CD4-positive, alpha-beta T cell treated with Interleukin-4 for 4 hours (primary cell): ENCODE measurements at places on chromosomes 3 and 15.

GRCh38 chr3:121598564-121598963, 5.4 kb downstream of the FBXO40 start:
- DNase-seq: no peak

GRCh38 chr15:95857758-95858157, 472.7 kb upstream of the NR2F2 start:
- DNase-seq: no peak

DNA sequence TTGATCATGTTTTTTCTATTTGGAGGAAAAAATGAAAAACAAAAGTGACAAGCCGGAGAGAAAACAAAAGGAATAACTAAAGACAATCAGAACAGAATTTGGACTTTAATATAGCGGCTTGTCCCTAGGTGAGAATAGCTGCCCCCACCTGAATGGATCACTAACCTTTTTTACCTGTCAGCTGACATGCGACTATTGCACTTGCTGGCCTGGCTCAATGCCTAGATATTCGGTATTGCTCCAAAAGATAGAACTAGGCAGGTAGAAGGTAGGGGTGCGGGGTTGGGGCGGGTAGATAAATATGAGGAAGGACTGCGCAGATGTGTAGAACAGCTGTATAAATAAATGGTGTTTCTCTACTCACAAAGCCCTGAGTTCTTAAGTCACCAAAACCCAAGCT, 650 bp upstream of the MORC1 start:
- DNase-seq: no peak

GRCh38 chr15:100234158-100235029, 107.4 kb downstream of the ADAMTS17 start:
- DNase-seq: no peak

DNA sequence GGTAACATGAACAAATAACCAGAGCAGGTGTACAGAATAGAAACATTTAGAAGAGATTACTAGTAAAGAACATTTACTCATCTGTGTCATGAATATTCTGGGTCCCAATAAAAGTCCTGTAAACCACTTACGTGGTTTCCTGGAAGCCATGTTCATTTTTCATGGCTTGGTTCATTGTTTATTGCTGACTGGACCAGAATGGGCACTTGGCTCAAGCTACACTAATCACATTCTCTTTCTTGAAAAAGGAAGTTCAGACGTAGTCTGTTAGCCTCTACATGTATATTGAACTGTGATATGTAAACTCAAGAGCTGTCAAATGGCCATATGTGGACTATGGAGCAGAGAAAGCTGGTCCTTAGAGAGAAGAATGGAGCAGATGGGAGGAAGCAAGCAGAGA, 138.3 kb upstream of the FAM3D start:
- DNase-seq: no peak

DNA sequence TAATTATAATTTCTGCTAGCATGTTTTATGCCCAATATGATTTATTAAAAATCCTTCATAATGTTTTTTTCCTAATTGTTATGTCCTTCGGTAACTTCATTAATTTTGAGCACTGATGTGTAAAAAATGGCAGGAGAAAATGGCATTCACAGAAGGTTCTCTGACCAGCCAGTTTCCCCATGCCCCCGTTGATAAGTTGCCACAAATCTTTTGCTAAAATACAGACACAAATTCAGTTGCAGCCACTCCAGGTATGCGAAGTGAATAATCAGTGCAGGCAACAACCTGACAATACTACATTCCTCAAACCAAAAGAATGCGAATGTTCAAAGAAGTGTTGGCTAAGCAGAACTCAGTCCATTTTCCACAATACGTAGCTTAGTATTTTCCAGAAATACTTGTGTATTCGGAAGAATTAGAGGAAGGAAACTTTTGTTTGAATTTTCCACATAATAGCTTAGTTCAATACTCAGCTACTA, 32.7 kb downstream of the CHL1 start:
- no peak for DNase-seq

DNA sequence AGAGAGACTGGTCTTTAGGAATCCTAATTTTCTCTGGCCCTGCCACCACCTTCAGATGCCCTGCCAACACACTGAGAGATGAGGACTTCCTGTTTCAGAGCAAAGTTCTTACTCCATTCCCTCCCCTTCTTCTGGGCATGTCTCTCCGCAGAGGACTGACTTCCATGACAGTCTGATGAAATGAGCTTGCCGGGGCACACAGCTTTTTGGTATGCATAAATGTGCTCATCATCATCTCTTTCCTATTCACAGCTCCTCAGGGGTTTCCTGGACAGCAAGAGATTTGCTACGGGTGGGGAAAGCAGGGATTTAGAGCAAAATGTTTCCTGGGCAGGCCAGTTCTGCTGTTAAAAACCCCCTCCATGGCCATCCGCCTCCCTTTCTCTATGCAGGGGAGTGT, 27.6 kb upstream of the SEMA6D start:
- no peak for DNase-seq

DNA sequence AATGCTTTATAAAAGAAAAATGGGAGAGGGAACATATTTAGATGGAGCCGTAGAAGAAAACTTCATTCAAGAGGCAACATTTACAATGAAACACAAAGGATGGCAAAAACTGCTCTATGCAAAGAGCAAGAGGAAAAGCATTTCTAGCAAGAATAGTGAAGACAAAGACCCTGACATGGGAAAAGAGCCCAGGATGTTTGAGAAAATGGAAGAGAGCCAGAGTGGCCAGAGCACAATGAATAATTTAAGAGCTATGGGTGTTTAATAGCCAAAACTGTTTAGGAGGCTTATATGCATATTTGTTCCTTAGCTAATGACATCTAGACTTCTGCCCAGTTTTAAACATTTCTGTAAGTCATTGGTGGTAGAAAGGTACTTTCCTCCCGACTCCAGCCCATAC, 25.4 kb upstream of the SEMA6D start:
- DNase-seq: no peak

GRCh38 chr15:73926219-73927002, at the start of gene LOXL1:
LOXL1 (plus strand) TSS chr15:73926462; CDS start chr15:73926784, 322 bp downstream.
- DNase-seq: no peak

GRCh38 chr15:88230823-88231222, 25.7 kb downstream of the NTRK3 start:
- DNase-seq: no peak

DNA sequence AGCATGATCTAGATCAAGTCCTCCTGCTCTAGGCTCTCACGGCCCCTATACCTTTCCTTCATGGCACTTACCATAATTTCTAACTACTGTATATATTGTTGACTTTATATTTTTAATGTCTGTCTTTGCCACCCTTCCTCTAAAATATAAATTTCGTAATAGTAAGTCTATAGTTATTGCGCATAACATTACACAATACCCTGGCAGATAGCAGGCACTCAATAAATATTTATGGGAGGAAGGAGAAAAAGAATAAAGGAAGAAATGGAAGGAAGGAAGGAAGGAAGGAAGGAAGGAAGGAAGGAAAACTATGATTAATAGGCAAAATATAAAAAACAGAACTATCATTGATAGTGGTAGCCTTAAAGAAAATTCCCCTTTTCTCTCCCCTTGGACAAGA, 190.3 kb upstream of the LMCD1 start:
- DNase-seq: no peak

- DNase-seq: no peak
Observed at GRCh38 chr3:113291572-113291971, 80.2 kb downstream of the BOC start.

GRCh38 chr15:72050700-72051099, 67.2 kb downstream of the MYO9A start:
- DNase-seq: no peak

GRCh38 chr15:53586799-53587198, 172.7 kb downstream of the WDR72 start:
- DNase-seq: no peak

GRCh38 chr3:170814822-170815221, 55.2 kb downstream of the RPL22L1 start:
- DNase-seq: no peak

GRCh38 chr15:47551079-47551478, 166.2 kb upstream of the SEMA6D start:
- DNase-seq: no peak

DNA sequence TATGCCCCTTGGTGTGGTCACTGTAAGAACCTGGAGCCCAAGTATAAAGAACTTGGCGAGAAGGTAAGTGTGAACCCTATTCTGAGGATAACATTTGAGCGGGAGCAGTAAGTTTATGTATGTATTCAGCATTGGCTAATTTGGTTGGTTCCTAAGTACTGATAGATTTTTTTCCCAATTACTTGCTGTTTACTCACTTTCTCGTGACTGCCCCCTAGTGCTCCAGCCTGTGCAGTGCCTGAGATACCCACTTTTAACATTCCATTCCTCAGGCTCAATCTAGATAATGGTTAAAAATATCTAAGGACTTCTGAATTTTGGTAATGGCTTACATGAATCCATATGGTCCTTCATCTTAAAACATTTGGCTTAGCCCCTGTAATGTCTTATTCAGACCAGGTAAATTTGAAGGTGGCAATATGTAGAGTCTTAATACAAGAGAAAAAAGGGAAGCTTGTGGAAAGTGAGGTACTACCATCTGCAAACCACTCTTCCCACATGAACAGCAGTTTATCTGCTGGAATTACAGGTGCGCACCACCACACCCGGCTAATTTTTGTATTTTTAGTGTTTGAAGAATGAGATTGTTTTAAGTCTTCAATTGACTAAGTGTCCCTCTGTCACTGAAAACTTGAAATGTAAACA, 7.1 kb downstream of the ELL3 start:
- peak; percentile 64 for DNase-seq

GRCh38 chr3:150385296-150386242, 22.5 kb upstream of the TSC22D2 start:
- DNase-seq: no peak

GRCh38 chr3:189038773-189039745, 132.7 kb upstream of the TPRG1 start:
- DNase-seq: peak; percentile 14

- DNase-seq: no peak
Observed at GRCh38 chr3:114839476-114839875, 307.6 kb downstream of the ZBTB20 start.

DNA sequence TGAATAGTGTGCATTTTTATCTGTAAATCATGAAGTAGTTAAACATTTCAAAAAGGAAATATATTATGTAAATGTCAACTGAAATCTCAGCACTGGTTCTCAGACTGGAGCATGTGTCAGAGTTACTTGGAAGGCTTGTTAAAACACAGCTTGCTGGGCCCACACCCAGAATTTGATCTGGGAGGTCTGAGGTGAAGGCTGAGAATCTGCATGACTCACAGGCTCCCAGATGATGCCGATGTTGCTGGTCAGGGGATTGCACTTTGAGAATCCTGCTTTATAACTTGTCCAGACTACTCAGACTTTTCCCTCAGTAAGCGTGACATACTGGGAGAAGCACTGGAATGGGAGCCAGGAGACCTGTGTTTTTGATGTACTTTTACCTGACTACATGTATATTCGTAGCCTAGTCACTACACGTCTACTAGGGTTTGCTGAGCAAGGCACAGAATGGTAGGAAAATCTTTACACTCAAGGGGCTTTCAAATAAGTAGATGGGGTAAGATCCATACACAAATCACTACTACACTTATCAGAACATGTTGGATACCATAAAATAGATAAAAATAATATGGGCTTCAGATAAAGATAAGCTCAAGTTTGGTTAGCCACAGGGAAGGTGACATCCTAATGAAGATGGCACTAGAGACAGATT, 77.1 kb upstream of the MEX3B start:
- no peak for DNase-seq

DNA sequence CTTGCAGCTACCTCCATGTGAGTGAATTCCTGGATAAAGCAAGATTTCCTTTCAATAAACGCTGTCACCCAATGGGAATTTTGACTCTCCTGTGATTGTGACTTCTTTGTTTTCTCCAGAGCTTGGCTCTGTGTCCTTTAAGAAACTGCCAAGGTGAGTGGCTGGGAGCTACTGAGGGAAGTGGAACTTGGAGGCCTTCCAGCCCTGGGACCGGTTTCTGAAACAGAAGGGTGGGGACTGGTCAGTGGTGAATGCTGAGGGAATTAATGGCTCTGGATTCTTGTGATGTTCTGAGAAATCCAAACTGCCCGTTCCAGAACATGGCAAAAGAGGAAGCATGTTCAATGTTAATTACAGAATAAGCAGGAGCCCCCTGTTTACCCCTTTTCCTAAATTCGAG, 41.1 kb upstream of the MYZAP start:
- DNase-seq: no peak

GRCh38 chr15:55094136-55094535, 102.6 kb downstream of the RSL24D1 start:
- no peak for DNase-seq

DNA sequence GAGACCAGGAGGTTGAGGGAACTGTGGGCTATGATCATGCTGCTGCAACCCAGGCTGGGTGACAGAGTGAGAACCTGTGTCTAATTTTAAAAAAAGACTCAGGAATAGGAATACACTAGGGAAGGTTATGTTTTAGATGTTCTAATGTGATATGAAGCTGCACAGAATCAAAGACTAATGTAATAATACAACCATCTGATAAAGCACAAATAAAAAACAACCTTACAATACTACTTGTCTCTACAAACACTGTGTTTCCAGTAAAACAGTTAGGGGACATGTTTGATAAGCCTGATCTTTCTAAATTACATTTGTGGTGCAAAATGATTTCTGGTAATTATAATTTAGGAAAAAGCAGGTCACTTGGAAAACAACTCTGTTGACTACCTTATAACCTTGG, 56.7 kb downstream of the RBMS3 start:
- no peak for DNase-seq

- DNase-seq: peak; percentile 46
Observed at GRCh38 chr15:74956648-74957475, at the start of gene RPP25. RPP25 (minus strand) TSS chr15:74956772; CDS start chr15:74956583, 189 bp downstream.

DNA sequence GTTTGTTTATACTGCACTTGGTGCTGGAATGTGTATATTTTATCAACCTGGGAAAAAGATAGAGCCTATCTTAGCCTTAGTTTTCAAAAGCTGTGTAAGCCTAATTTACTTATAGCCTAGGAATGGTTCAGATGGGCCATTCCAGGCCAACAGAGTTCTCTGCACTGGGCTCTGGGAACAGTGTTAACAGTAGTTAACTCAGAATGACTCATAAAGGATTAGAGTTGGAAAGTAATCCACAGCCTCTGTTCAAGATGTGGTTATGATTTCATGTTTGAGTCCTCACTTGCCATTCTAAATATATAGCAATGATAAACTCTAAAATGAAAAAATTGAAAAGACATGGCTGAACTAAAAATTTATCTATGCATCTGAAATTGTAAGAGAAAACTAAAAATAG, 22.6 kb upstream of the PEX5L start:
- no peak for DNase-seq

DNA sequence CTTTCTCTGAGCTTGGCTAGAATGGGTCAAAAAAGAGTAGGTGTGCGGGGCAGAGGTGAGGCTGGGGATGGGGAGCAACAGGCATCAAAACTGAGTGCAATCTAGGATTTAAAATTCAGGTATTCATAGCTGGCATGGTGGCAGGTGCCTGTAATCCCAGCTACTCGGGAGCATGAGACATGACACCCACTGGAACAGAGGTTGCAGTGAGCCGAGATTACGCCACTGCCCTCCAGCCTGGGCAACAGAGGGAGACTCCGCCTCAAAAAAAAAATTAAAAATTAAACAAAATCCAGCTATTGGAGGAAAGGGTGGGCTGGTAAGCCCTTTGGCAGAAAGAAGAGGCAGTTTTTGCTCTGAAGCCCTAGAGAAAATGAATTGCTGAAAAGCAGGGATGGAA, 485.8 kb upstream of the PROK2 start:
- DNase-seq: no peak
